ENCODE measurements at places on chromosomes 7 and 10. TPM values are rescaled to one million over a fixed set of nuclear protein-coding genes. Genes with fewer than 3 reads are reported as not detected.

GRCh38 chr7:4638781-4639575 is 43.1 kb upstream of the FOXK1 start:
- no peak for DNase-seq

GRCh38 chr7:158351481-158351880 is 236.1 kb downstream of the PTPRN2 start:
- DNase-seq, result no peak

GRCh38 chr7:999941-1000935 is 17.3 kb downstream of the CYP2W1 start:
- DNase-seq, result no peak

DNA sequence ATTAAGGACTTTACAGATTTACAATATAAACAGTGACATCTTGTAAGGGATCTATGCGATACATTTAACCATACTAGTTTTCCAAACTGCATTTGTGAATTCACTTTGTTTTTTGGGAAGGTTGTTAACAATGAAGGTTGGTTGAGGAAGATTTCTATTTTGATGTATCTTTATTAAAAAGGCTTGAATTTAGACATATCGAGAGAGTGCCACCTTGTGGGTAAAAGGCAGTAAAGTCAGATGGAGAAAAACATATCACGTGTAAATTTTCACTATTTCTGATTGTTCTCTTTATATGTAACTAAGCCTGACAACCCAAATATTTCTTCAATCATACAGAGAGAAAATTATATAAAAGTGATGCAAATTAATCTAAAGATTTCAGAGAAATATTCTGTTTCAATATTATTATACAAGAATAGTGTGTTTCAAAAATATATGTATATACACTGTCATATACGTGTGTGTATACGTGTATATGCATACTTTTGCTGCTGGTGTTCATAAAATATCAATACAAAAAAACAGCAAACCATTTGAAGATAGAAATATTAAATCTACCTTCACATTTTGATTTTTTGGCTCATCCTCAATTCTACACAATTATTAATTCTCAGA is 988.6 kb downstream of the SORCS1 start:
- peak; percentile 5 for DNase-seq

GRCh38 chr7:36487756-36488336 is 98.2 kb downstream of the ANLN start:
- peak; percentile 76 for DNase-seq

DNA sequence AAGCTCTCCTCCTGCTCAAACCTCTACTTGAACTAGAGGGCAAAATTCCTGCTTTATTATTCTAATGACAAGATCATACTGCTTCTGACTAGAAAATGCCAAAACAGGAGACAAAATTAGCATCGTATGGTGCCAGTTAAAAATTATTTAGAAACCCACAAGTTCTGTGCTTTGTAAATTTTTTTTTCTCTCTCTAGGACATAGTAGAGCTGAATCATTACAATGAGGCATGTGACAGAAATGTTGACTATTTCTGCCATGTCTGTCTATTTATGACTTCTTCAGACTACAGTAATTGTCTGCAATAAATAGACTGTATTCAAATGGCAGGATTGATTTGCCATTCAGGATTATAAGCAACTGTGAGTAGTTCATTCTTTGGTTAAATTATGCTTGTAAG is 335.8 kb downstream of the PRPF18 start:
- DNase-seq, result no peak

The ZP3 gene
- total RNA-seq, result 1.3 TPM

The LIPM gene
- total RNA-seq, result not detected

The CUTC gene
- total RNA-seq, result 17.0 TPM

All from G401 (cell line).